Adipose tissue (tissue), 3 donors: ENCODE measurements at places on chromosomes 1 and 21. TPM values are rescaled to one million over a fixed set of nuclear protein-coding genes. Genes with fewer than 3 reads are reported as not detected.

OR2M3 gene
- not detected for polyA plus RNA-seq

DENND2D gene
- 9.6 TPM for polyA plus RNA-seq

LEPROT gene
- polyA plus RNA-seq: 23.9 TPM

TBX15 gene
- polyA plus RNA-seq: 0.79 TPM

ODR4 gene
- 10.3 TPM for polyA plus RNA-seq

FLG2 gene
- polyA plus RNA-seq: not detected

DCST2 gene
- 0.67 TPM for polyA plus RNA-seq

RPS6KA1 gene
- polyA plus RNA-seq: 8.9 TPM

CFAP107 gene
- 0.11 TPM for polyA plus RNA-seq
